ENCODE measurements at places on chromosomes 5 and 9. TPM values are rescaled to one million over a fixed set of nuclear protein-coding genes. Genes with fewer than 3 reads are reported as not detected.

Gene AQP7
- total RNA-seq = not detected

Gene TAF11L10
- not detected for total RNA-seq

Gene SMIM32
- total RNA-seq = not detected

Gene ADAMTS16
- 0.52 TPM for total RNA-seq

Gene ZNF782
- total RNA-seq = 3.5 TPM
